Activated naive CD4-positive, alpha-beta T cell treated with anti-CD3 and anti-CD28 coated beads, Interleukin-2, amount 50 U/mL, for 16 hours (primary cell): ENCODE measurements at places on chromosomes 2 and 18.

DNA sequence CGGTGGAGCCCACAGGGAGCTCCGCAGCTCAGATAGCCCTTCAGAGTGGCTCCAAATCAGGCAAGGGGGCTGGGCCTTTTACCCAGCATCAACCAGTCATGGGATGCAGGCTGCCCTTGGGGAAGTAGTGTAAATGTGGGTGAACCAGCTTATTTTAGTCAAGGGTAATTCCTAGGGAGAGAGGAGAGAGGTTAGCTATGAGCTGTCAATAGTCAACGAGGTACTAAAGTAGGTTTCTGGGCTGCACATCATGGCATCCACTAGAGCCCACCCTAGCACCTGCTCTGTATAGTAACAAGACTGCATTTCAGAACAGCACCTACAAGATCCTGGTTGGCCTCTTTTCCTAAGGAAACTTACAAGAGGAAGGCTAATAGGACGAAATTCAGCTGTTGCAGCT is 9.5 kb upstream of the MCM6 start:
- no peak for DNase-seq

DNA sequence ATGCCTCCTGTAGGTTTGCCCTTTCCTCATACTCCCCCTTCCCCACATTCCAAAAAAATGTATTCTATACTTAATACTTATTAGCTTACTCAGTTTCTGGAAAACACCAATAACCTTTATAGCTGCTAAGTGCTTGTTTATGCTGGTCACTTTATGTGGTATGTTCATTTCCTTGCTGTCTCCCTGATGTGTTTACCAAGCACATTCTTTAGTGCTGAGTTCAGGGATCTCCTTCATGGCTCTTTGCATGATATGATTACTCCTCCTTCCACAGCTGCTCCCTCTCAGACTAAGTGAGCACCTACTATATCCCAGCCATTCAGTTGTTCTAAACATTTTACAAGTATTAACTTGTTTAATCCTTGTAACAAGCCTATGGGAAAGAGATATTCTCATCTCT is 698.3 kb upstream of the FANCL start:
- no peak for DNase-seq

GRCh38 chr2:27370816-27371620 is 602 bp downstream of the SNX17 start:
- peak; percentile 35 for DNase-seq

GRCh38 chr2:140696449-140696848 is 1434.4 kb downstream of the LRP1B start:
- no peak for DNase-seq

GRCh38 chr2:217166241-217166850 is 306.5 kb upstream of the TNP1 start:
- no peak for DNase-seq

DNA sequence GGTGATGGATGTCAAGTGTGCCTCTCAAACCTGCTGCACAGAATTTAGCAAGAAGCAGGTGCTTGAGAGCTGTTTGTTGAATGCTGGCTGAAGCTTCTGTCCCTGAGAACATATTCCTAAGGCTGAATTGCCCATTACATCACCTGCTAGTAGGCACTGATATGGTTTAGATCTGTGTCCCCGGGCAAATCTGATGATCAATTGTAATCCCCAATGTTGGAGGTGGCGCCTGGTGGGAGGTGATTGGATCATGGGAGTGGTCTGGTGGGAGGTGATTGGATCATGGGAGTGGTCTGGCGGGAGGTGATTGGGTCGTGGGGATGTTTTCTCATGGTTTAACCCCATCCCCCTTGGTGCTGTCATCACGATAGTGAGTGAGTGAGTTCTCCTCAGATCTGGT is 128.0 kb downstream of the HRH4 start:
- DNase-seq, result no peak

DNA sequence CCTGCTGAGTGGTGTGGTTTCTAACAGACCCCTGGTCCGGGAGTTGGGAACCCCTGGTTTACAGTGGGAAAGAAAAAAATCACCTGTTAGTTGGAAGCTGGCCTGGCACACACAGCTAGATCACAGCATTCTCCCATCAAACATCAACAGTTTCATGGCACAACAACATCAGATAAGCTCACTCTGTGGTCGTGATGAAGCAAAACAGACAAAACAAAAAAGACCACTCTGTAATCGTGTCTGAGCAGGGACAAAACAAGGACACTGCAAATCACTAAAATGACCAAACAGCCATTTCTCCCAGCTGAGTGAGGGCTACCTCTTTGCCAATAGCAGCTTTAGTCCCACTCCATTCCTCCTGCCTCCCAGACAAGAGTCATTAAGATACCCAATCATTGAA is 9.0 kb upstream of the IMPACT start:
- no peak for DNase-seq

- no peak for DNase-seq
Observed at GRCh38 chr18:57534511-57534909, 52.0 kb downstream of the FECH start.

DNA sequence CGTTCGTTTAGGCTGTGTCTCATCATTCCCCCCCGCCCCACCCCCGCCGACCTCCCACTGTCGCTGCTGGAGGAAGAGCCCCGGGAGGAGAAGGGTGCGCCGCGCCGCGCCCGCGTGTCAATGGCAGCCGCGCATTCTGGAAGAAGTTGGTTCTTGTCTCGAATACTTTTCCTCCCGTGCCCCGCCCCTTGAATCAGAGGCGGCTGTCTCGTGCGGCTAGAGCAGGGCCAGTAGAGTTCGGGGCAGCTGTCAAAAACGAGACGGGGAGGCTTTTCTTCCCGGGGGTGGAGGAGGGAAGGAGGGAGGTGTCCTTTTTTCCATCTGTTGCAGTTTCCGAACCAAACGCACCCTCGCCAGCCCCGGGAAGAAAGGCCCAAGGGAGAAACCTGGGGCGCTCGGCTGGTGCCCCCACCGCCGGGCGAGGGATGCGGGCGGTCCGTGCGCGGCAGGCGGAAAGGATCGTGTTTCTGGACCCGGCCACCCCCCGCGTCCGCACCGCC is 410 bp upstream of the TGIF1 start:
- peak; percentile 78 for DNase-seq

DNA sequence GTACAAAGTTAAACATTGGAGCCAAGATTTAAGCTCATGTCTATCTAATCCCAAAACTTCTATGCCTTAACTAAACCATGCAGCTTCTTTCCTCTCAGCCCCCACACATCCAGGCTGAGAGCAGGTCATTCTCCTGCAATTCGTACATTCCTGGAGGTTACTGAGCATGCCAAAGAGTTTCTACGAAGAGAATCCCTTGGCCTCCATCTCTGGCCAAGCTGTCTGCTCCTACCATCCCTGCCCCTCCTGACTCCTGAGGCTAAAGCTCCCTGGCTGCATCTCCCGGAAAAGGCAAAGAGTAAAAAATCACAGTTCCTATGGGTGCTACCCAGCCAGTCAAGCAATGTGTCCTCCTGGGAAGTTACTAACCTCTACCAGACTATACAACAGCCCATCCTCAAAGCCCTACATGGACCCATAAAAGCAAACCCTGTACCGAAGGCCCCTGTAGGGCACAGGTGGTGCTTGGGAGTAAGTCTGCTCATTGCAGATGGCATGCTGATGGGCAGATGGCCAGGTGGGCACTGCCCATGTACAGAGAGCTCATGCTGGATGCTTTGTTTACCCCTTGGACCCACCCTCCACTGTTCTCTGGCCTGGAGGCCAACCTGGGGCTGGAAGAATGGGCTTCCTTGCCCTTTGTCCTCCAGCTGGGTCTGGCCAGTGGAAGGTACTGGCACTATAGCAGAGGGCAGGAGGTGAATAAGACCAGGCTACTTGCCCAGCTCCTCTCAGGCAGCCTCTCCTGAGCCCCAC is 99.5 kb downstream of the TTC32 start:
- DNase-seq, result no peak

DNA sequence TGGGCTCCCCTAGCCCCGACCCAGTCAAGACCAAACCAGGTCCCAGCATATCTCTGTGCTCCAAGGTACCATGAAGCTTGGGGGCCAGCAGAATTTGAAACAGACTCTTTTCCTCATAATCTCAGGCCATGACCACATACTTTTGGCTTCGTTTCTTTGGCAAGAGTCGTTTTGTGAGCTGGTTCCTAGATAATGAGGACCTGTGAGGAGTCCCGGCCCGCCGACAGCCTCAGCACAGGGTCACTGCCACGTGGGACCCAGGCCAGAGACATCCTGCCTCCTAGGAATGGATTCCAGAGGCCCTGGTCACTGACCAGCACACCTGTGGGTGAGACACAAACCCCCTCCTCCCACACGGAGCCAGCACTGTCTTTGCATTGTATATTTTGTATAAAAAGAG is 73.5 kb downstream of the VAPA start:
- no peak for DNase-seq

DNA sequence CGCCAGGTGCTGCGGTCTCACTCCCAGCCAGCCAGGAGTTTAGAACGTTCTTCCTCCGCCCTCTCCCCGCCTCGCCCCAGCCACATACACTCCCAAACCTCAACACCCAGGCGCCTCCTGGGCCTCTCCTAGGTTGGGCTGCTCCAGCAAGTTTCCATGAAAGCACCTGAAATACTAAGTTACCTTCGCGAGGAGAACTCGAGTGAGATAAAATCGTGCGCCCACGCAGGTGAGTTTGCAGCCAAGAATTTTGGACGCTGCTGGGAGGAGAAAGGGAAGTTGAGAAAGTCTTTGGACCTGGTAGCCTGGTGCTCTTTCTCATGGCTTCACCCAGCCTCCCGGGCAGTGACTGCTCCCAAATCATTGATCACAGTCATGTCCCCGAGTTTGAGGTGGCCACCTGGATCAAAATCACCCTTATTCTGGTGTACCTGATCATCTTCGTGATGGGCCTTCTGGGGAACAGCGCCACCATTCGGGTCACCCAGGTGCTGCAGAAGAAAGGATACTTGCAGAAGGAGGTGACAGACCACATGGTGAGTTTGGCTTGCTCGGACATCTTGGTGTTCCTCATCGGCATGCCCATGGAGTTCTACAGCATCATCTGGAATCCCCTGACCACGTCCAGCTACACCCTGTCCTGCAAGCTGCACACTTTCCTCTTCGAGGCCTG is at the start of gene GPR39:
Gene GPR39, plus strand, starts transcription at position 83 of the 673 bp plus-strand sequence.
- no peak for DNase-seq

DNA sequence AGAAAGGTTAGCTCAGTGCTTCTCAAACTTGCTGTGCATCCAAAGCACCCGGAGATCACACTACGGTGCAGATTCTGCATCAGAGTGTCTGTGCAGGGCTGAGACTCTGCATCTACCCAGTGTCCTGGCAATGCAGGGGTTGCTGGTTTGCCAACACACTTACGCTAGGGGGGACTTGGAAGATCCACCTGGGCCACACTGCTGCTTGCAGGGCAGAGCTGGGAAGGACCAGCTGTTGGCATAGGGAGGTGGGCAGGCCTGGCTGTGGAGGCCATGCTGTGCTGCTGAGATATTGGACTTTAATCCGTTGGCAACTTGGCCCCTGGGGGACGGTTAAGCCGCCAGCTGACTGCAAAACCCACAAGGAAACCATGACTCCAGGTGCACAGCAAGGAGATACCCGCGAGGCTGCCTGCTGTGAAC is 397.6 kb upstream of the HS6ST1 start:
- DNase-seq, result no peak

- no peak for DNase-seq
Observed at GRCh38 chr2:215746887-215747615, 266.3 kb downstream of the MREG start.

DNA sequence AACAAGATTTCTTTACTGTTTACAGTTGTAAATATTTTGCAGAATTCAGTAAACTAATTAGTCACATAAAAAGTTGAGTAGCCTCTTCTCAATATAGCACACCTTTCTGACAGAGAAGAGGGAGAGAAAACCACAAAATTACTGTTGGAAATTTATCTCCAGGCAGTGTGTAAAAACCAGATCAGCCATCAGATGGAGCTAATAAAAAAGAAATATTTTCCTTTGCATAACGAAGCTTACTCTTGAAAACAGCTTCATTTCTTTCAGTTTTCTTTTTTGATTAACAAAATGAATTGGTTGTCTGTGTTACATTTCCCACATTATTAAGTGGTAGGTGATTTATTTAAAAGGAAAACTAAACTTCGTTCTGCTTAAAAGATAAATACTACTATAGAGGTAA is 259.3 kb upstream of the KCNJ3 start:
- DNase-seq, result no peak

GRCh38 chr2:42841344-42841743 is 49.0 kb upstream of the HAAO start:
- DNase-seq, result no peak

DNA sequence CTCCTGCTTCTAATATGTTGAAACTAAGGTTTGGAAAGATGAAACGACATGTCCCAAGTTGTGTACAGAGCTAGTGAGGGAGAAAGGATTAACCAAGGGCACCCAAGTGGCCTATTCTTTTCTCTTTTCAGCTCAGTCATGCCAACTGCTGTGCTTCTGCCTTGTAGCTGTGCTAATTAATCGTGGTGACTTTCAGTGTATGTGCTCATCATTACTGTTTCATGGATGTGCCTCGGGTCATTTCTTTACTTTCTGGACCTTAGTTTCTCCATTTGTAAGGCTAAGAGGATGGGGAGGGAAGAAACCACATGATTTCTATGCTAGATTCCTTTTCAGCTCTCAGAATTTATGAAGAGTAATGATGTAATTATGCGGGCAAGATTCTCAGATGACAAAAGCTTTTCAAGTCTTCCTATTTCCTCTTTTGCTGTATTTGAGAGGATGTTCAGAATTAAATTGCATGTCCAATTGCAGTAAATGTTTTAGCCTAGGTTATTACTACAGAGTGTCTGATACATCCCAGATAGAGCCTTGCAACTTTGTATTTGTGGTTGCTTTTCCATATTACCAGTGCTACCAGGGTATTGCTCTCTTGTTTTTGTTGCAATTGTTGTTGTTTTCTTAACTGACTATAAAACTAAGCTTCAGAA is 621.2 kb downstream of the CNTNAP5 start:
- no peak for DNase-seq

DNA sequence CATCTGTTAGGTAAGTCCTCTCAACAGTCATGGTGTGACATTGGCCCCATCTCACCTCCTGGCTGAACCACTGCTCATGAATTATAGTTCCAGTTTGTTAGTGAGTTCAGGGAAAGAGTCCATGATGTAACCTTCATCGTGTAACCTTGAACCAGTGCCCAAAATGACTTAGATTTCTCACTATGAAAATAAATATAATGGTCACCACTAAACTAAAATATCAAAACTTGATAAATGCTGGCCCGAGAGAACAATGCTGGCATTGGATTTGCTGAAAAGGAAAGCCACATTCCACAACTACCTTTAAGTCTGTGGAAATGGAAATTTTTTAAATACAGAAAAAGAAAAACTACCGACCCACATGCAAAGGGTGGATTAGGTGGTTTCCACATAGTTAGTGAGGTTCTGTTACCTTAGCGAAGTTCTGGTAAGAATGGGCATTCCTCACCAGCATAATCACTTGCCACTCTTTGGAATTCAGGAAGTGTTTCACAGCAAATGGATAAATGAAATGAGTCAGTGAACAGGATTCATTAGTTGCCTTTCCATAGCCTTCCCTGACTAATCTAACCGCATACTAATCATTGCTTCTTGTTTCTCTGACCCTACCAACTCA is 133.9 kb upstream of the CTAGE1 start:
- no peak for DNase-seq

GRCh38 chr2:6580982-6581381 is 284.7 kb downstream of the CMPK2 start:
- DNase-seq, result no peak

GRCh38 chr2:37558623-37559022 is 112.8 kb downstream of the CDC42EP3 start:
- no peak for DNase-seq

GRCh38 chr2:158828378-158829164 is 33.5 kb downstream of the DAPL1 start:
- DNase-seq, result no peak

- no peak for DNase-seq
Observed at GRCh38 chr2:160087854-160088745, 25.7 kb upstream of the PLA2R1 start.

GRCh38 chr2:138626148-138626547 is 124.6 kb downstream of the SPOPL start:
- DNase-seq, result no peak
